ENCODE measurements at places on chromosomes 4 and X. TPM values are rescaled to one million over a fixed set of nuclear protein-coding genes. Genes with fewer than 3 reads are reported as not detected.
A peak's percentile ranks its signal among the peaks of the same experiment; 100 is the strongest.

DNA sequence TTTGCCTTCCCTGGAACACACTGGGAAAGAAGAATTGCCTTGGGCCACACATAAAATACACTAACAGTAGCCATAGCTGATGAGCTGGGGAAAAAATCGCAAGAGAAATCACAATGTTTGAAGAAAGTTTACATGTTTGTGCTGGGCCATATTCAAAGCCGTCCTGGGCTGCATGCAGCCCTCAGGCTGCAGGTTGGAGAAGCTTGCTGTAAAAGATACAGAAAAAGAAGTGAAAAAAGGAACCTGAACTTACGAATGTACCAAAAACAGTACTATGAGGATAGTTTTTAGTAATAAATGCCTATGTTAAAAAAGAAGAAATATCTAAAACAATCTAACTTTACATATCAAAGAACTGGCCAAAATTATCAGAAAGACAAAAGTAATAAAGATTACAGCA lies 82.1 kb downstream of the UGT2B28 start:
- no peak for DNase-seq

GRCh38 chrX:39065051-39065871 lies 264.0 kb downstream of the MID1IP1 start:
- DNase-seq, result no peak

GRCh38 chr4:1194010-1194900 lies 21.9 kb upstream of the SPON2 start:
- DNase-seq, result no peak

DNA sequence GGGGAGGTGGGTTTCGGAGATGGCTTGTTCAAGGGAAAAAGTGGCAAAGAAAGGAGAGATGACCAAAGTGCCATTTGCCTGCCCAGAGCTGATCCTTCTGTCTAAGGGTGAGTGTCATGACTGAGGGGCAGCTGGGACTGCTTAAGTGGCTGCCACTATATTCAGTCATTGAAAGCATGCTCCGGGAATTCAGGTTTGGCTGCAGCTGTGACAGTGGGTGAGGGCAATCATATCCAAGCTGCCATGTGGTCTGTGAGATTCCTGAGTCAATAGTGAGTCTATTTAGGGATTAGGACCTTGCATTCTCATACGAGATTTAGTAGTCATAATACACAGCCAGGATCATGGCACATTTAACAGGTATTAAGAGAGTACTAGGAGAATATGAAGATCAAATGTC lies 138.8 kb upstream of the BANK1 start:
- DNase-seq, result no peak

GRCh38 chr4:39541987-39542610 lies 14.9 kb upstream of the UGDH start:
- no peak for DNase-seq

DNA sequence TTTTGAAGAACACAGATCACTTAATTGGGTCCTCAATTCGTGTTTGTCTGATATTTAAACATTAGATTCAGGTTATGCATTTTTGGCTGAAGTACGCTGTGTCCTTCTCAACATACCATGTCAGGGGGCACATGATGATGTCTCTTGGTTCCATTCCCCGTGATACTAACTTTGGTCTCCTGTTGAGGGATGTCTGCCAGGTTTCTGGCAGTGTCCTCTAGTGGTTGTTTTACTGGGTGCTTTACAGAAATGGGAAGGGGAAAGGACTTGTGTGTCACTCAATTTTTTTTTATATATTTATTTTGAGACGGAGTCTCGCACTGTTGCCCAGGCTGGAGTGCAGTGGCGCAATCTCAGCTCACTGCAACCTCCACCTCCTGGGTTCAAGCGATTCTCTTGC lies 58.2 kb downstream of the WWC2 start:
- no peak for DNase-seq

- DNase-seq, result no peak
Measured at GRCh38 chr4:69800599-69800998, 40.2 kb upstream of the SULT1B1 start.

DNA sequence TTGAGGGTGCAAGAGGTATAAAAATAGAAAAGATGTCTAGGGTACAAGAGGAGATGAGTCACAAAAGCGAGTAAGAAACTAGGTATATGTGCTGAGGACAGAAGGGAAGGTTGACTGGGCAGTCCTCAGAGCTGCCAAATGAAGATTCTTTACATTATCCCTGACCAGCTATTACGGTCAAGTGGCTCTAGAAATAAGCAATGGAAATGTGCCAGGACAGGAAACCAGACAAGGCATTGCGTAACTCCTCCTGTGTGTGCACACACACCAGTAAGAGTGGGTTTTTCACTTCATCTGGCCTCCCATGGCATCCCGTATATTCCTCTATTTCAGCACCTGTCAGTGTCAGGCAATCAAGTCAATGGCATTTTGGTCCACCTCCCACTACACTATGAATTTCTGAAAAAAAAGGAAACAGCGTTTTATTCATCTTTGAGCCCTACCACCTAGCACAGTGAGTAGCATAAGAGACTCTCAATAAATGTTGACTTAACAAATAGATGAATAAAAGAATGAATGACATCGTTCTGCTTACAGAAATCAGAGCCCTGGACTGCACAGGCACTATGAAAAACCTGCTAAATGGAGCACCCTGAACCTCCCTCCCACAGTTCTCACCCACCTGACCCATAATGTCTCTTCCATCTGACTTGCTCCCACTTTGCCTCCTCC lies 62.6 kb upstream of the KLF3 start:
- peak; percentile 49 for DNase-seq

DNA sequence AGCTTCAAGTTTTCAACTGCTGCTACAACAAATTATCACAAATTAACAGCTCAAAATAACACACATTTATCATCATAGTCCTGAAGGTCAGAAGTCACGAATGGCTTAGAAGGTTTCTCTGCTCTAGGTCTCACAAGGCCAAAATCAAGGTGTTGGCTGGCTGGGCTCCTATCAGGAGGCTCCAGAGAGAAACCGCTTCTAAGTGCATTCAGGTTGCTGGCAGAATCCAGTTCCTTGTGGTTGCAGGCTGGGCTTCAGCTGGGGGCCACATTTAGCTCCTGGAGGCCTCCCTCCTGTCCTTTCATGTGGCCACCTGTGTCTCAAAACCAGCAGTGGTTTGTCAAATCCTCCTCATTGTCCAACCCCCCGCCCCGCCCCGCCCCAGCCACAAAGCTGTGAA lies 15.4 kb downstream of the MRFAP1 start:
- no peak for DNase-seq

Gene ASB9
- total RNA-seq, result 18.2 TPM

Gene SLITRK4
- total RNA-seq, result not detected

Gene PPM1K
- total RNA-seq, result 23.3 TPM

All from HepG2 (cell line).